ENCODE measurements at places on chromosomes 3 and 15. TPM values are rescaled to one million over a fixed set of nuclear protein-coding genes. Genes with fewer than 3 reads are reported as not detected.

DNA sequence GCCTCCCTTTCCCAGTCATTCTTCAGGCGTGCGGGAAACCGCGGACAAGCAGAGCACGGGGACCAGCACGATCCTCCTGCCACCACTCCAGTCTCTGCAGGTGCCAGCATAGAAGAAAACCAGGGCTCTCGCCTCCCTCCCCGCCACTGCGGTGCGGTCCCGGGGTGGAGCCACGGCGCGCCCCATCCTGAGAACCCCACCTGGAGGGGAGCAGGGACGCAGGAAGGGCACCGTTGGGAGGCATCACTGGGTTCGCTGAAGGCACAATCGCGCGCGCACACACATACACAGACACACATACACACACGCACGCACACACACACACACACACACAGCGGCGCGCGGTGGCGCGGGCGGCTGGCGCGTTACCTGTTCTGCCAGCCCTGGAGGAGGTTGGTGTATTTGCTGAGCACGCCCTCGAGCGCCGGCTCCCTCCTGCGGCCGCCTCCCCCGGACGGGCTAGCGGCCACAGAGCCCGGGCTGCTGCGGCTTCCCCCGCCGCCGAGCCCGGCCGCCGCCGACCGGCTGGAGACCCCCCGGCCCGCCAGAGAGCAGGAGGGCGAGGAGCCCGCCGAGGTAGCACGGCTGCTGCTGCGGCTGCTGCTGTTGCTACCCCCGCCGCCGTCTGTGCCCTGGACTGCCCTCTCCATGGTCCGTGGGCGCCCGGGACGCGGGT lies 394 bp downstream of the OSBPL10 start:
- no peak for DNase-seq

DNA sequence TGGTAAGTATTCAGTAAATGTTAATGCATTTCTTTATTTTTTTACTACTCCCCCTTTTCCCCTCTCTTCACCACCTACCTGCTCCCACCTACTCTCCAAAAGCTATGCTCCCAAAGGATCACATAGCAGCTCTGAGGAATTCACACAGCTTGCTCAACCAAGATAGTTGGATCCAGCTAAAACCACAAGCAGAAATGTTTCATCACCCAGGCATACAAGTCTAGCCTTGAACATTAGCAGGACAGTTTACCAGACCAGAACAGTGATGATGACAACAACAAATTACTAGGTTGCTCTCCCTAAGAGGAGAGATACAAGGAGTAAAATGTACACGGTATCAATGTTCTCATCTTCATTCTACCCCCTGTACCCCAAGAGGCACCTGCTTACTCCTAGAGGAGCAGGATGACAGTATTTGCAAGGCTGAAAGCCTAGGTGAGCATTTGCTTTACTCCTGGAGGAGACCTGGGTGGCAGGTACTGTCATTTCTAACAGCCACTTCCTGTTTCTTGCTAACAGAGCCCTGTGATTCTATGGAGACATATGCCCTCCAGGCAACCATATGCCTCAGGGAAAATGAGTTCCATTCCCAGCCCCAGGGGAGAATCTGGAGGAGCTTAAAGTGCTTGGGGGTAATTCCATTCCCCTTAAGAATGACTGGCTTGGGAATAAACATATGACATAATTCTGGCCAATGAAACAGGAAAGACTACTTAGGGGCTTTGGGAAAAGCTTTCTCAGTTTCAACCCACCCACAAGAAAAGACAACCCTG lies 237.5 kb downstream of the NTRK3 start:
- DNase-seq, result no peak

The LINGO1 gene
- total RNA-seq, result 9.4 TPM

- no peak for DNase-seq
These were observed 549.6 kb upstream of the CCDC54 start for GRCh38 chr3:106827515-106828213.

DNA sequence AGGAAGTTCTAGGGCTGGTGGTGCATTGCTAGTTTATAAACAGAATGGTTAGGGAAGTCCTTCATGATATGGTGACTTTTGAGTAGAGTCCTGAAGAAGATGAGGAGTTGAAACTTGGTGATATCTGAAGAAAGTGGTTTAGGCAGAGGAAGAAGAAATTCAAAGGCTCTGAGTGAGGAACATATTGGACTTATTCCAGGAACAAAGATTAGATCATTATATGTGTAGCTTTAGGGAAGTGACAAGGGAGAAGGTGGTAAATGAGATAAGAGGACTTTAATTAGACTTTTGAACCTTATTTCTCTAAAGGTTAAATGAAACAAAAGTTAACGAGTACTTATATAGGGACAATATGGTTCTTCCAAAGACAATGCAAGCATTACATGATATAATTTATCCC lies 286.7 kb downstream of the DOCK3 start:
- no peak for DNase-seq

- no peak for DNase-seq
These were observed 93.4 kb downstream of the PRICKLE2 start for GRCh38 chr3:64131725-64132469.

DNA sequence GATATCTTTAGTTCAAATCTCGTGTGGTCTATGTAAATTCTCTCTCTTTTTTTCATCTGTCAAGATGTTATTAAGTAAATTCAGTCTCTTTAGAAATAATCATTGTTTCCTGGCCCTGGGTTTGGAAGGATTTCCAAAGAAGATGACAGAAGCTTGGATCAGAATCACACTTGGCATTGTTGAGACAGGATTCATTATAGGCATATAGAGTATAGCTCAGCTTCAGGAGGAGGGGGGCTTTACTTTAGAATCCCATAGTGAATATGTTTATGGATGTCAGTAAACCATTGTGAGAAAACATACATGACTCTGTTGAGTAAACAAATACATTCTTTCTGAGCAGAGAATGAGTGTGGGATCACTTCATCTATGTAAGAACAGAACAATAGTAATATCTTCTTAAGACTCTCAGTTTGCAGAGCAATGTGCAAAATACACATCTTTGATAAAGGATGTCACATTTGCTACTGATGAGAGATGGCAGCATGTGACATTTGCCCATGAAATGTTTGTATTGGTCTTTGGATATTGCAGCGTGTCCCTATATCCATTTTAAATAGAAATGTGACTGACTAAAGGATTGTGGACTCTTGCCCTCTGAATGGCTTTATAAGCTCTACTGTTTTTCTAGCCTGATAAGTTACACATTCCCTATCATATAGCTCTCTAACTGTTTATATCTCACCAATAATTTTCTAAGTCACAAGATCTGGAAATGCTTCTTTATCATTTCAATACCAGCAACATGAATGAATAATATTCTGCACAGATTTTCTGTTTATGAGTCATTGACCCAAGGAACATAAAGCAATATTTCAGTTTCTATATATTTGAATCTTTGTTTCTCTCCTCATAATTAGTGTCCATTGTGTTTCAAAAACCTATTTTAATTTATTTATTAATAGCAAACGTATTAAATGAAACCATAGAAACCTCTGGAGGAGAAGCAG lies 95.6 kb upstream of the THRB start:
- no peak for DNase-seq

DNA sequence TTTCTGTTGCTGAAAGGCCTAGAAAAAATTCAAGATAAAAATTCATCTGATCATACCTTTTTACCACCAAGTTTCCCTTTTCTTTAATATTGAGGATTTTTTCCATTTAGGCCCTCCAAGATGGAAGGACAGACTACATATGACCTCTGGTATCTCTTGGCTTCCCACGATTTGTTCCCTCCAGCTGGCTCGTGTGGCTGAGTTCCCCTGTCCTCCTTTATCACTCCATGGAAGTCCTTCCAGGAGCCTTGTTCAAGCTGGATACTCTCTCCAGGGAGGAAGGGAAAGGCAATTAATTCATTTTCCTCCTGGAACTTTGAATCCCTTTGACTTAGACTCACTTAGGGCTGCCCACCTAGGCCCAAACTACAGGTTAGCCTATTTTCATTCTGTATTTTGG lies 110.6 kb downstream of the CFAP44 start:
- DNase-seq, result no peak

DNA sequence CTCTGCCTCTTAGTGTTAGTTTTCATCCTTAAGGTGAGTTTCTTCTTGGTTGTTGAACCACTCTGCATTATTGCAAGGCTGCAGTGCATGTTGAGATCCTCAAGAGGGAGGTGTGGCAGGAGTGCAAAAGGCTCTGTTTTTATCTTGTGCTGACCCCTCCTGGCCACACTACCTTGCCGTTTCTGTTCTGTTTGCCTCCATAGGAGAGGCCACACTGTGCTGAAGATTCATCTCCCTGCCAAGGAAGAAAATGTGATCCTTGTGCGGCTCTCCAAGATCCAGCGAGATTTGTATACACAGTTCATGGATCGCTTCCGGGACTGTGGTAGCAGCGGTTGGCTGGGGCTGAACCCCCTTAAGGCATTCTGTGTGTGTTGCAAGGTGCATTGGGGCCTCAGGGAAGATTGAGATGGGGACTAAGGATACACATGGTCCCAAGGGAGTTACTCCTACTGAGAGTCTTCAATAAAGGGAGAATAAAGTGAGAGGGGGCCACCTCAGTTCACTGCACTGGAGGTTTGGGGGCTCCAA lies 33.0 kb upstream of the TEX264 start:
- no peak for DNase-seq
